Activated CD4-positive, CD25-positive, alpha-beta regulatory T cell treated with anti-CD3 and anti-CD28 coated beads, Interleukin-2, amount 50 U/mL, for 24 hours (primary cell): ENCODE measurements at places on chromosomes 6 and 20.

DNA sequence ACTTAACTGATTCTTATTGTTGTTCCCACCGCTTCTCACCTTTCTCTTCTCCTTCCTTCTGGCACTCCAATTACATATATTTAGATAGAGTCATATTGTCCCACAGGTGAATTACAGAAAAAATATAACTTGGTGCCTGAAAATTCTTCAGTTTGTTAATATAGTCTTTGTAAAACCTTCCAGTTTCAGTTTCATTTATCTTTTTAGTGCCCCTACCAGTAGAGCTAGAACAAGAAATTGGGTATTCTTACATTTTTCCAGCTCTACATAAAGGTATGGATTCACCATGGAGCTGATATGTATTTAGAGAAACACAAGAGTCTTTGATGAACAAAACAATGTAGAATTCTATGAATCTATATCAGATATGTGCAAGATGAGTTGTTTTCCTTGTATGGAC is 10.7 kb downstream of the MANEA start:
- ATAC-seq, result no peak

GRCh38 chr6:10393544-10394225 is 21.2 kb downstream of the TFAP2A start:
- ATAC-seq, result no peak

GRCh38 chr6:38364775-38365174 is 275.0 kb downstream of the BTBD9 start:
- no peak for ATAC-seq

DNA sequence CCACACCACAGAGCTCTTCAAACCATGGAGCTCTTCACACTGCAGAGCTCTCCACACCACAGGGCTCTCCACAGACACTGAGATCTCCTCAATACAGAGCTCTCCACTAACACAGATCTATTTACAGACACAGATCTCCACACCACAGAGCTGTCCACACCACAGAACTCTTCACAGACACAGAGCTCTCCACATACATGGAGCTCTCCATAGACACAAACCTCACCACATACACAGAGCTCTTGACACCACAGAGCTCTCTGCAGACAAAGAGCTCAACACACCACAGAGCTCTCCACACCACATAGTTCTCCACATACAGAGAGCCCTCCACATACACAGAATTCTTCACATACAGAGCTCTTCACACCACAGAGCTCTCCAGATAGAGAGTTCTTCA is 53.0 kb downstream of the ERMARD start:
- ATAC-seq, result no peak

GRCh38 chr6:168526841-168527281 is 85.9 kb downstream of the SMOC2 start:
- ATAC-seq, result no peak

DNA sequence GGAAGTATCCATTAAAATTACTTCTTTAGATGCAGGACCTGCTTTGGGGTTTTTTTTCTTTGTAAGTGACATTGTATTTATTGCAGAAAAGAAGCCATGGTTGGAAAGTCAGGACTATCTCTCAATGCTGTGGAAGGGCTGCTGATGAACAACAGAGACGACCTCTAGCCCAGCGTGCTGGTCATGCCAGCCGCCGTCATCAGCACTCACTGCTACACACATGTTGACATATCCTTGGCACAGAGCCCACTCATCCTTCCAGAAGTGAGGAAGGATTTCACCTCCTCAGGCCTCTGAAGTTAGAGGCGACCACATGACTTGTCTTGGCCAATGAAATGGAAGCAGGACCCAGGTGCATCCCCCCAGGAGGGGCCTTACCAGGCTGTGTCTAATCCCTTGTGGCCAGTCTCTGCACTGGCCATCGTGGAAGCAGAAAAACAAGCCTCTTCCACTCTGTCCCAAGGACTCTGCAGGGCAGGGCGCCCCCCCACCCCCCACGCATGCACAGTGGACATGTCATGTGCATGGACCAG is 343.5 kb downstream of the TAF4 start:
- no peak for ATAC-seq
